ENCODE measurements at places on chromosomes 11 and 22.

DNA sequence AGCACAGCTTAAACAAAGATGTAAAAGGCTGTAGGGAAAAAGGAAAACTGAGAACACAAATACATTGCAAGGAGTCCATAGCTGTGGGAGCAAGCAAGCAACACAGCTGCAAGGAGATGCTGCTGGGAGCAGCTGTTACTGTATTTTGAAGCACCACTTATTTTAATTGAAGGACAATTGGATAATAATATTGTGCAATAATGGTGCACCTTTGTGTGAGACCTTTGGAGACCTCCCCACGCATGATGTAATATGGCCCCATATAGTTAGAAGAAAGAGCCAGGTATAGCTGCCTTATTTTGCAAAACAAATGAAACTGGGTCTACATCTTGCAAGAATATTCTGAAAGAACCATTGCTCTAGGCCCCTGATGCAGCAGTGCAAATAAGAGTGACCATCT is 191.1 kb upstream of the KIRREL3 start:
- no peak for DNase-seq

GRCh38 chr11:86277741-86278140 is 24.3 kb upstream of the HIKESHI start:
- no peak for DNase-seq

DNA sequence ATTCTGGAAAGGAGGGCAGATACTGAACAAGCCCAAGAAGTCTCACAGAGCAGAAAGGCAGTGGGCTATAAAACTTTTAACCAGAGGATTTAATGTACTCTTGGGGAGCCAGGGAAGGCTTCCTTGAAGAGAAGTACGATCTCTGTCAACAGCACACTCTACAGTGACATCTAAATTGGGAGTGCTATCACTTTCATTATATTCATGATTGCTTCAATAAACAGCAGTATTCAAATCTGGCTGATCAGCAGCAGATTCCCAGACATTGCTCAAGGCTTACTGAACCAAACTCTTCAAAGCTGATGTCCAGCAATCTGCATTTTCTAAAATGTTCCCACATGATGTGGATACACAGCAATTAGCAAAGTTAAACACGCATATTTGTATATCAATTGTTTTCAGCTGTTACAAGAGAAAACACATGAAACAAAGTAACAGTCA is 44.2 kb downstream of the SYTL2 start:
- DNase-seq, result no peak

- no peak for DNase-seq
Observed at GRCh38 chr11:110130642-110131238, 37.5 kb downstream of the ZC3H12C start.

GRCh38 chr22:50315289-50316113 is 8.1 kb upstream of the PLXNB2 start:
- DNase-seq, result no peak

DNA sequence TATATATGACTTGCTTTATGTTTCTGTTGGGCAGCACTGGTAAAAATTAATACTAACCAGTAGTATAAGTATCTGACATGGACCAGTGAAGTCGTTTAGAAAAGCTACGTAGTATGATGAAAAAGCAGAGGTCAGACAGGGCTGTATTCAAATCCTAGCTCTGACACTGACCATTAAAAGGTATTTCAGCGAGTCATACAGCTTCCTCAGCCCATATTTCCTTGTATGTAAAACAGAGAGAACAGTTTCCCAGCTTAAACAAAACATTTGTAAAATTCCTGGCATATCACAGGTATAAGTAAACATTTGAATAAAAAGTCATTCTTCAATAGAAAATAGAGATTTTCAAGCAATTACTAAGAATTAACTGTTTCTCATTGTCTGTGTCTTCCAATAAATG is 4.2 kb downstream of the NOX4 start:
- DNase-seq, result no peak

GRCh38 chr22:50201191-50202129 is 649 bp downstream of the SELENOO start:
- no peak for DNase-seq

Measured in activated gamma-delta T cell treated with anti-CD3 and anti-CD28 coated beads, Interleukin-2, amount 50 U/mL, for 16 hours (primary cell).